Suppressor macrophage treated with lipopolysaccharide for 1 hour (primary cell): ENCODE measurements at places on chromosomes 16 and 17.

DNA sequence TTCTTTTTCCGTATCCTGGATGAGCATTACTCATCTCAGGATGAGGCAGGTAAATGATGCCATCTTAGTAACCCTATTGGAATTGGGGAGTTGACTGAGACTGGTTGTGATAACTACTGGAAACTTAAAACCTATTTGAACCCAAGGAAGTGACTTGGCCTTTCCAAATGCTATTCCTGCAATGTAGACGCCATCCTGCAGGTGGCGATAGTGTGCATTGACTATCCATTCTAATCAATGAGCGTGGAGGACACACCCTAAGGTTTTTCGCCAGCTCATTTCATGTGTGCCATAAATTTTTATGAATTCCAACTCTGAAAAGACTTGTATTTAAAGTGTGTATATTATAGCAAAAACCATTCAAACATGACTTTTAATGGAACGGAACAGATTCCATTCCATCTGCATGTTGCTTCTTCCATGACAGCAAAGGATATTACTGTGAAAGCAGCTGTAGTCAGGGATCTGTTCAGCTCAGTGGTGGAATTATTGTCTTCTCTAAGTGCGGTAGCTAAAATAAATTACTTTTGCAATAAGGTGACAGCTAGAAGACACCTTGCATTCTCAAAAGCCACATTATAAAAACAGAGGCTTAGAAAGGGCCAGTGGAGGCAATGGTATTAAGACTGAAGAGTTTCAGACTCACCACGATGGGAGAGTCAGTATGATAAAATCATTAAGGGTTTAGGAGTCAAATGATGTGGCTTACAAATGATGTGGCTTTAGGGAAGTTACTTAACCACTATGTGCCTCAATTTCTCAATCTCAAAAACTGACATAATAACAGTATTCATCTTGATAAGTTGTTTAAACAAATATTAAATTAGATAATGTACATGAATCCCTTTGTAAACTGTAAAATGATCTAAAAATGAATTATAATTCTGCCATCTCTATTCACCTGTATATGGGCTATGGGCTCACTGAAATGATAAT lies 55.5 kb downstream of the SYT17 start:
- DNase-seq = peak; percentile 52

DNA sequence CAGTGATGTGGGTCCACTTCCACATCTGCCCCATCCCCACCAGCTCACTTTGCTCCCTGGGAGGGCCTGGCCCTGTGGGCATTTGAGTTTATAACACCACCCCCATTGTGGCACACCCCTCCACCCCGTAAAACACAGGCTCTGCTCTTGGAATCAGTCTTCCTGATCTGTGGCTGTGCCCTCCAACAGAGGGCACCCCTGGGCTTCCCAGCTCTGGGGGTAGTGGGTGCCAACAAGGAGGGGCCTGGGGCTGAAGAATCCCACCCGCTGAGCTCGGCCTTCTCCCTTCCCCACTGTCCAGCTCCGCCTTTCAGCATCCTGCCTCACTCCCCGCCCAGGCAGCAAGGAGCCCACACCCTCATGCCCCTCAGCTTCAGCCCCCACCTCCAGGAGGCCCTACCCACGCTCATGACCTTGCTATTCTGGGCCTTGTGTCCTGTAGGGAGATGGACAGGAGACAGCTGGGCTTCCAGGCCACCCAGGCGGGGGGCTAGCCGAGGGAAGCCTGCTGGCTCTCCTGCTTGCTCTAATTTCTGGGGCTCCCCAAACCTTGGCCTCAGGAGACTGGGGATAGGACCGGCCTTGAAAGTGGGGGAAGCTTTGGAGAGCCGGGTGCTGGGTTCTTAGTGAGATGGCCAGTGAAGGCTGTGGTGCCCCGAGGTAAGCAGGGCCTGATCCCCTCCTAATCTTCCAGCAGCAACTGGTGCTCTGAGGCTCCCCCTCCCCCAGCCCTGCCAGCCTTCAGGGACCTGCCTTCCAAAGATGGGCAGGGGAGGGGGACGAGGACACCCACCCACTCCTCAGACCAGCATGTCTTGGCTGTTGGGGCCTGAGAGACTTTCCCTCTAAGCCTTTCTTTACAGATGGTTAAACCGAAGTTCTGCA lies 2.9 kb upstream of the ATP2A1 start:
- DNase-seq = no peak

DNA sequence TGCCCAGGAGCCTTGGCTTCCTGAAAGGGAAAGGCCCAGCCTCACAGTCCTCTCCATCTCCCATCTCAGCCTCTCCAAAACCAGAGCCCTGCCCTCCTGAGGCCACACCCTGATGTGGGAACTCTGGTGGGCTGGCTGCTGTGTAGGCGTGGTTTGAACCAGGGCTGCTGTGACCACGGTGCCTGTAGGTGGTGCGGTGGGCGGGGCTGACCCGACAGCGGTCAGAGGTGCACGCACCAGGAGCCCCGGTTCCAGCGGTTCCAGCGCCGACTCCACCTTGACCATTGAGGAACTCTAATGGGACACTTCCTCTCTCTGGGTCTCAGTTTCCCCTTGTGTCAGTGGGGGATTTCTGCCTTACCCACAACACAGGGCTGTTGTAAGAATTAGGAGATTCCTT lies 2.4 kb downstream of the RAP1GAP2 start:
- DNase-seq = no peak

GRCh38 chr16:31428638-31429247 lies 583 bp upstream of the COX6A2 start:
- DNase-seq = no peak

- DNase-seq = no peak
Measured at GRCh38 chr17:77210946-77211541, 70.3 kb downstream of the SEC14L1 start.

- peak; percentile 96 for DNase-seq
Measured at GRCh38 chr17:8119581-8120519, 1.5 kb upstream of the ALOXE3 start.

- no peak for DNase-seq
Measured at GRCh38 chr17:40350689-40351358, 13.7 kb downstream of the GJD3 start.

GRCh38 chr16:21950782-21951521 lies 2.2 kb upstream of the UQCRC2 start:
- peak; percentile 68 for DNase-seq

DNA sequence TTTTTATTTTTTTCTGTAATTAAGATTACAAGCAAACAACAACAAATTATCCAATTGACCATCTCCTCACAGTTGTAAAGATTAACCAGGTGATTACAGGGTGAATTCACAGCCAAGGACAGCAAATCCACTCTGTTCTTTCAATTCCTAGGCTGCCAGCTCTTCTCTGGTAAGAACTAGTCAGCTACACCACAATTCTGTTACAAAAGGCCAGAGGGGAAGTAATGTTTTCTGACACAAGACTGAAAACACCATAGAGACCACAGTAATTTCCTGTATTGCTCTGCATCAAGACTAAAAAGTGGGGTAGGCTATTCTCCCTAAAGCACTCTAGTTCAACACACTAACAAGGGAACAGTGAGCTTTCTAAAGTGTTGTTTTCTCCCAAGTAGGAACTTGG lies 10.6 kb downstream of the CA10 start:
- DNase-seq = no peak

- DNase-seq = peak; percentile 51
Measured at GRCh38 chr17:10119203-10120108, 79.0 kb downstream of the GAS7 start.

DNA sequence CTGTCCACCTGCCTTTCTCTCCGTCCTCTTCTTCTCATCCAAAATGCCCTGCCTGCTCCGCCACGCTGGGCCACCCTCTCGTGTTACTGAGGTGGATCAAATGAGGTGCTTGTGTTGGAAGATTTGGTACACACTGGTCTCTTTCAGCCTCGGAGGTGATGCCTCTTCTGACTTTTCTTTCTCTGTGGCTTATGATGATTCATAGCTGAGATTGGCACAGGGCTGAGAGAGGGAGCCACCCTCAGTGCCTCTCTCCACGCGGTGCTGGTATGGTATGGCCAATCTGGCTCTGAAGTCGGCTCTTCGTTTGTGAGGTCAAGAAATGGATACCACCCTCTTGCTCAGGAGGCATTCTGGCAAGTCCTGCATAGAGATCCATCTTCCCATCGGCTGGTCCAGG lies 82.4 kb downstream of the PLCG2 start:
- no peak for DNase-seq

DNA sequence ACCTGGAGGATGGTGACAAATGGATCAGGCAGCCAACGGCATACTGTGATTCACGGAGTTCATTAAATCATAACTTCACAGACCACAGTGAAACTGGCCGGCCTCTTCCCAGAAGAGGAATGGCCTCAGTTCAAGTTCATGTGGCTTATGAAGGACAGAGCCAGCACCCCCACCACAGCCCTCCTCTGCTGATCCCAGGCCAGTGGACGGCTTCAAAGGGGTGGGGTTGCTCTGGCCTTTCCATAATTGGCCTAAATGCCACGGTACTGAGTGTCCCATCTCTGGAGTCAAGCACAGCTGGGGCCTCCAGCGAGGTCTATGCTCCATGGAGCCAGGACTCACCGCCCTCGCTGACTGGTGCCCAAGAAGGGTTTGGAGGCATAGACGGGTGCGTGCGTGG lies 21.4 kb downstream of the GALNS start:
- no peak for DNase-seq

DNA sequence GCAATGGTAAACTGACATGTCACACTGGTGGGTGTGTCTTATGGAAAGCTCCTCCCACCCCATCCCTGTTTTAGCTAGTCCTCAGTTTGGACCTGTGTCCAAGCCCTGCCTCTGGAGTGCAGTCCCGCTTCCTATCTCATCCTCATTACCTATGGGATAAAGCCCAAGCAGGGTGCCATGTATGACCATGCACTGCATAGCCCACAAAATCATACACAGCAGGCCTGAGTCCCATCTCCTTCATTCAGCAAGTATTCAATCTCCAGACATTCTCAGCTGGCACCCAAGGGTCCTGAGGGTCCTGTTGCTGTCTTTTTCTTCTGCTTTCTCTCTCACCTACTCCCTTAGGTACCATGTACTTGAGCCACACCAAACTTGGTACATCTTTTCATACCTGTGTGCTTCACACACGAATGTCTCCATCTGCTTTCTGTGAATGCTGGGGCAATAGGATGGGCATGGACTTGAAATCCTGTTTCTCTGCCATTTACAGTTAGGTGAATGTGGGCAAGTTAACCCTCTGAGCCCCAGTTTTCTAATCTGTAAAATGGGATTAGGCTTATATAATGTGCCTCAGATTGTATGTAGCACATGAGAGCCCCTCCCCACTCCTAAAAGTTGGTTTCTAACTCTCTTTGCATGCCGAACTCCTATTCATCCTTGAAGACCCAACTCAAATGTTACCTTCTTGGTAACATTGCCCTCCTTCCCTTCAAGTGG lies 28.5 kb downstream of the TNS4 start:
- no peak for DNase-seq

GRCh38 chr16:67240506-67240905 lies 6.8 kb downstream of the FHOD1 start:
- no peak for DNase-seq

DNA sequence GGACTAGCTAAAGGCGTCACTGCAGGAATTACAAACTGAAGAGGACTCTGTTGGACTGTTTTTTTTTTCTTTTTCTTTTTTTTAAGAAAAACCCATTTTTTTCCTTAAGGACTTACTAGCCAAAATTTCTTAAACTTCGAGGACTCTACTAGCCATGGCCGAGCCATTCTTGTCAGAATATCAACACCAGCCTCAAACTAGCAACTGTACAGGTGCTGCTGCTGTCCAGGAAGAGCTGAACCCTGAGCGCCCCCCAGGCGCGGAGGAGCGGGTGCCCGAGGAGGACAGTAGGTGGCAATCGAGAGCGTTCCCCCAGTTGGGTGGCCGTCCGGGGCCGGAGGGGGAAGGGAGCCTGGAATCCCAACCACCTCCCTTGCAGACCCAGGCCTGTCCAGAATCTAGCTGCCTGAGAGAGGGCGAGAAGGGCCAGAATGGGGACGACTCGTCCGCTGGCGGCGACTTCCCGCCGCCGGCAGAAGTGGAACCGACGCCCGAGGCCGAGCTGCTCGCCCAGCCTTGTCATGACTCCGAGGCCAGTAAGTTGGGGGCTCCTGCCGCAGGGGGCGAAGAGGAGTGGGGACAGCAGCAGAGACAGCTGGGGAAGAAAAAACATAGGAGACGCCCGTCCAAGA lies 878 bp downstream of the HEXIM1 start:
- peak; percentile 75 for DNase-seq

GRCh38 chr17:8189041-8189710 lies 804 bp downstream of the BORCS6 start:
- no peak for DNase-seq

- no peak for DNase-seq
Measured at GRCh38 chr16:586645-587590, 2.9 kb upstream of the RAB40C start.

DNA sequence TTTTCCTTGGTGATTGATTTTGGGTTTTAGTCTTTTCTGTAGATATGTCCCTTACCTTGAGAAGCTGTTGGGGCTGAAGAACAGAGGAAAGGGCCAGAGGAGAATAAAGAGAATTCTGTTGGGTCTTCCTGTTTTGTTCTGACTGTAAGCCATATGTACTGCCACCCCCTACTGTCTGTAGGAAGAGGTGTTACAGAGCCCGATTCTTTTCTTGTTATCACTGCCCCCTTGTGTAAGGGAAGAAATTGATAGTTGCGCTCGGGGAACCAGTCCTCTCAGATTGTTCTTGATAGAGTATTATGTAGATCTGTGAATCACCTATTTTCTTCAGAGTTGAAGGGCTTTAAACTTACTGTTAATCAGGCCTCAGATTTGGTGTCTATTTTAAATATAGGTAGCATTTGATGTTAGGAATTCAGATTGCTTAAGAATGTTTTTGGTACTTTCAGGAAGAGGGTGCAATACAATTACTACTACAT lies 2.4 kb downstream of the TANC2 start:
- peak; percentile 83 for DNase-seq

DNA sequence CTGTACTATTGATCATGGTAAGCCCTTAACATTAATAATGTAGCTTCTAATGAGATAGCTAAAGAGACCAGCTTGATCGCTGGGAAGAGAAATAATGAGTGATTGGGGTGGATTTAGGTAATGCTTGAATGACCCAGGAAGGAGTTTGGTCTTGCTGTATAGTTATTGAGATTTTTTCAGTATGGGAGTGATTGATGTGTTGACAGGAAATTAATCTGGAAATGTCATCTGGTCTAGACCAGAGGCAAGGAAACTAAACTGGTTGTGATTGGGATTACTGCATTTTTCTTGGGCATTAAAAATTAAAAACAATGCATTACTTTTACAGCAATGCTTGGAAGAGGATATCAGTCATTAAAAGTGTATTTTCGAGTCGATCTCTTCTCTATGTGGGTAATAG lies 11.8 kb downstream of the TEFM start:
- no peak for DNase-seq
